Peyer's patch (tissue), 4 donors: ENCODE measurements at places on chromosomes 6 and 20. TPM values are rescaled to one million over a fixed set of nuclear protein-coding genes. Genes with fewer than 3 reads are reported as not detected.

- no peak for DNase-seq
Measured at GRCh38 chr6:98333273-98333672, 501.1 kb upstream of the POU3F2 start.

- DNase-seq = no peak
Measured at GRCh38 chr6:33719326-33719987, 8.0 kb upstream of the UQCC2 start.

- DNase-seq = peak; percentile 25
Measured at GRCh38 chr6:39865011-39865888, 69.0 kb downstream of the MOCS1 start.

DNA sequence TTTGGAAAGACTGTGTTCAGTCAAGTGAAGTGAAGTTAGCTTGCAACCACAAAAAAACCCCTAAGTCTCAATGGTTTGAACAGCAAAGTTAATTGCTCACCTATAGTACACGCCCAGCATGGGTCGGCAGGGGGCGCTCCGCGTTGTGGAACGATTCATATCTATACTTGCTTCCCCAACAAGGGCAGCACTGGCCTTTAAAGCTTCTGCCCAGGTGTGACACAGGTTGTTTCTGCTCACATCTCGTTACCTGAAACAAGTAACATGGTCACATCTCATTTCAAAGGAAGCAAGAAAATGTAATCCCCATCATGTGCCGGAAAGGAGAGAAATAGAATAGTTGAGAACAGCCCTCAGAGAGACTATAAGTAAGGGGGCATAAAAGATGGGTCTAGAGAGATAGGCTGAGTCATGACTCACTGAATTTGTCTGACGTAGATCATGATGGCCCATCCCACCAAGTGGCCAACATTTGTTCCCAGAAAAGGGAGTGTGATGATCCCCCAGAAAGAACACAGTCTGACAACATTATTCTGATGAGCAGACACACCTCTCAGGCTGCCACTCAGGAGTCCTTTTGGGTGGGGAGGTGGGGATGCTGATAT, 29.0 kb downstream of the HNF4A start:
- peak; percentile 86 for DNase-seq

DNA sequence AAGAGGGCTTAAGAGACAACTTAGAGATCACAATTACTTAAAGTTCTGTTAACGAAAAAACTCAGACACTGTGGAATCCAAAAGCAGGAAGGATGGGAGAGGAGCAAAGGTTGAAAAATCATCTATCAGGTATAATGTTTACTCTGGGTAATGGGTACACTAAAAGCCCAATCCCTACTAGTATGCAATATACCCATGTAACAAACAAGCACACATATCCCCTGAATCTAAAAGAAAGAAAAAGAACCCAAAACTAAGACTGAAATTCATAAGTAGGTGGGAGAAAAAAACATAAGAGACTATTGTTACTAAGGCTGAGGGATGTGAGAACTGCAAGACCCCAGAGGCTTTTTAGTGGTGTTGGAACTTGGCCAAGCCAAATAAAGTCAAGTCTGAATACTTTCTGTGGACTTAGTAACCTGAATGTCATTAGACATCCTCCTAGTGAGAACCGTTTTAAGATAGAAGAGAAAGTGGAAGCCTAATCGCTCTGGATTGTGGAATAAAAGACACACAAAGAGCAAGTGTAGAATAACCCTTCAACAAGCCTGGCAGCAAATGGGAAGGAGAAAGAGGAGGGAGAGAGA, 189.4 kb upstream of the RNF217 start:
- no peak for DNase-seq

DNA sequence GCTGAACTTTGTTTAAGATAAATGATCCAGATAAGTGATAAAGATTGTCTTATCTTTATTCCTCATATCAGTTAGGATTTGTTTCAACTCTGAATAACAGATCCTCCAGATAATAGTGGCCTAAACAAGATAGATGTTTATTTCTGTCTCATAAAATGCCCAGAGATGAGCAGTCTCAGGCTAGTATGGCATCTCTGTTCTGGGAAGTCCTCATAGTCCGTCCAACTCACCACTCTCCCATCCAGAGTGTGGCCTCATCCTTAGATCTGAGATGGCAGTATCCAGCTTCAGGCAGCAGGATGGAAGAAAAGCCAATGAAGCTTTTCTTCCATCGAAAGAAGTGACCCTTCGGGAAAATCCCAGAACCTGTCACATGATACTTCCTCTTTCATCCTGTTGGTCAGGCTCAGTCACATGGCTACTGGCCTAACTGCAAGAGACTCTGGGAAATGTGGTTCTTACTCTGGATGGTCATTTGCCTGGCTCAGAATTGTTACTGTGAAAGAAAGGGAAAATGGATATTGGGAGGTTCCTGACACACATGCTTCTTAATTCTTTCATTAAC, 29.4 kb upstream of the TAGAP start:
- DNase-seq = no peak

DNA sequence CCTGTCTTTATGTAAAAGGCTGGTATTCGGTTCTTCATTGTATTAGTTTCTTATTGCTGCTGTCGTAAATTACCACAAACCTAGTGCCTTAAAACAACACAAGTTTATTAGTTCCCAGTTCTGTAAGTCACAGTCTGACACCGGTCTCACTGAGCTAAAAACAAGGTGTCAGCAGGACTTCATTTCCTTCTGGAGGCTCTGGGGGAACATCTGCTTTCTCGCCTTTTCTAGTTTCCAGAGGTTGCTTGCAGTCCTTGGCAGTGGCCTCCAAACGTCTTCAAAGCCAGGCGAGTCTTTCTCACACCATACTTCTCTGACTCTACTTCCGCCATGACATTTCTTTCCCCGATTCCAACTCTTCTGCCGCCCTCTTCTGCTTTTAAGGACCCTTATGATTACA, 43.0 kb upstream of the ZFAND3 start:
- no peak for DNase-seq

GRCh38 chr6:14784596-14785492, 461.0 kb upstream of the JARID2 start:
- no peak for DNase-seq

GRCh38 chr6:168273441-168274036, 46.0 kb downstream of the DACT2 start:
- no peak for DNase-seq

GRCh38 chr6:149134511-149134933, 183.0 kb upstream of the TAB2 start:
- DNase-seq = no peak

- DNase-seq = no peak
Measured at GRCh38 chr6:165484178-165484889, 174.9 kb upstream of the C6orf118 start.

DNA sequence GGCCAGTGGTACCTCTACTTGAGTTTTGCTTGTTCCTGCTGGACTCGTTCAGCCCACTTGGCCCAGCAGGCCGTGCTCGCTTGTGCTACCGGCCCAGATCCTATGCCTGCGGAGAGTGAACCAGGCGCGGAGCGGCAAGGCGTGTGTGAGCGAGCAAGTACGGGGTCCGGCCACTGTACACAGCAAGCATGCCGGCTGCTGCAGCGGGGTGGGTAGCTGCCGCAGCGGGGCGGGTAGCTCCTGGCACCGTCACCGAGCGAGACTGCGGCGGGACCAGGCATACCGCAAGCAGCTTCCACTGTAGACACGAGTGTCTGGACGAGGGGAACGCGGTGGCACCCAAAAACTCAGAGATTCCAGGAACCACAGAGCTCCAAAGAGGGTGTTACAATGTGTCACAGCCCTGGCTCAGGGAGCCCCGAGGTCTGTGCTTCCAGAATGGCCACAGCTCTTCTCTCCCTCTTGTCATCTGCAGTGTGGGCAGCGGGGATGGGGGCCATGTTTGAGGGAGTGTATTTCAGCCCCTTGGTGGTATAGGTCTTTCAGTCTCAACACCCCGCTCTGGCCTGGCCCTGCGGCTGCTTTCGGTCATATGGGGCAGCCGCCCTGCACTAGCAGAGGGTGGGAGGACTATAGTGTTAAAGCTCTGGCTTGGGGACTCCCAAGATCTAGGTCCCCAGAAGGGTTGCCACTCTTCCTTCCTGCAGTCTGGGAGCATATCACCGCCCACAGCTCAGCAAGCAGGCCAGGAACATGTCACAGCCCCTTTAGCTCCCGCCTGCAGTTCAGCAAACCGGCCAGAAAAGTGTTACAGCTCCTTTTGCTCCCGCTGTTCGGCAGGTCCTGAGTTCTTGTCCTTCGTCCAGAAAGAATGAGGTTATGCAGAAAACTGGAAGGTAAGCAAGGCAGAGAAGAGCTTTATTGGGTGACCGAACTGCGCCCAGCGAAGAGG, 6.1 kb upstream of the RWDD1 start:
- peak; percentile 47 for DNase-seq

GRCh38 chr20:20017844-20018185, 653 bp downstream of the NAA20 start:
- DNase-seq = no peak

- no peak for DNase-seq
Measured at GRCh38 chr6:21325201-21325856, 268.2 kb upstream of the SOX4 start.

DNA sequence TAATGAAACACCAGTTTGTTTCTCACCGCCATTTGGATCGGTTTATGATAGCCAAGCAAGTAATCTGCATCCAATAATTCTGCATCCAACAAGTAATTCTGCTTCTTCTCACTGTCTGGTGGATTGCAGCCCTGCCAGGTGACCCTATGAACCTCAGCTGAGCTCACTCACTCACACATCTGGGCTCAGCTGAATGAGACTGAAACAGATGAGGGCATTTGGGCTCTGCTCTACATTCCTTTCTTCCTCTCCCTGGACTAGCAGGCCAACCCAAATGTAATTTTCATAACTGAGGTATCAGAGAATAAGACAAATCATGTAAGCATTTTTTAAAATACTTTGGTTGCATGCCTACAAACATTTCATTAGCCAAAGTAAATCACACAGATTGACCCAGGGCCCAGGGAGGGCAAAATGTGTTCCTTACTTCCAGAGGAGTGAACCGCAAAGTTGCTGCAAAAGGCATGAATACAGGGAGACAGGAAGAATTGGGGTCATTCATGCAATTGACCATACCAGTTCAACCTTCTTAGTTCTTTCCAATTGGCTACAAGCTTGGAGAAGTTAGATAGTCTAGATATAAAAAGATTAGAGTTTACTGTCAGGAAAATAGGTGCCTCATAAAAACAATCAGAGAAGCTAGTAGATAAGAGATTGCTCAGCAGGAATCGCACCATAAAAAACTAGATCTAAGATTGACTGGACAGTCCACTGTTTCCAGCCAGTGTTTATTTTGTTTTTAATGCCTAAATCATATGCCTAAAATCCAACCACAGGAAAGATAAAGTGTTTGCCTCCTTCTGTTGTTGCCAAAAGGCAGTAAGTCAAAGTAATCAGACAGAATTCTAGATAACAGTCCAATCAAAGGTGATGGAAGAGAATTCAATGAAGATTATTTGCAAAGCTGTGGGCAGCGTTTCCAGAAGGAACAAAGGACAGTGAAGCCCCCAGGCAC, 43.7 kb downstream of the CBLN4 start:
- no peak for DNase-seq

DNA sequence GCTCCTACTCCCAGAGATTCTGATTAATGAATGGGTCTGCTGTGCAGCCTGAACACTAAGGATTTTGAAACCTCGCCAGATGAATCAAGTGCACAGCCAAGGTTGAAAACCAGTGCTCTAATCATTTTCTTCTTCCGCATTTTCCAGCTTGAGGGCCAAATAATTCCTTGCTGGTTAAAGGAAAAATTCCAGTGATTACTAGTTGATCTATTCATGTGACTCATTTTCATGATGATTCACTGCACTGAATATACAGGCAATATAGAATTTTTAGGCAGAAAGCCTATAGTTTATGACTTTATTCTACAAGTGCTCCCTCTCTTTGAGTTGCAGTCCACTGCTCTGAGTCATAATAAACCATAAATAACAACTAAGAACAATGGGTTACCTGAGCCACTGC, 80.6 kb upstream of the PROKR2 start:
- DNase-seq = no peak

DNA sequence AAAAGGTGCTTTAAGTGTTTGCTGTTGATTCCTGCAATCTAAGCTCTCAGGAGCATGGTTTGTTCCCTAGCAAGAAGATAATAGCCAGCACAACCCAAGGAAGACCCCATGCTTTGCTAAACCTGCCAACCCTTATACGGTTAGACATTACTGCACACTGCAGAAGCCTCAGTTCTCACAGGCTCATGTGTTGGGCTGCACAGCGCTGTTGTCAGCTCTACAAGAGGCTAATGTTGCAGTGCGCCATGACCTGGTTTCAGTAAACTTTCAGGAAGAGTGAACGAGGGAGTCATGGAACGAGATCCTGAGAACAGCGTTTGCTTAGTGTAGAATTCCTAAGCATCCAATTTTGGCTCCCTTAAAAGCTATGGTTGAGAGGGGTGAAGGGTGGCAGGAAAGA, 218.5 kb downstream of the ARHGAP18 start:
- no peak for DNase-seq

GRCh38 chr20:46176739-46177378, 58.7 kb downstream of the CD40 start:
- no peak for DNase-seq

GRCh38 chr6:42460883-42461282, 9.2 kb upstream of the TRERF1 start:
- DNase-seq = no peak

DNA sequence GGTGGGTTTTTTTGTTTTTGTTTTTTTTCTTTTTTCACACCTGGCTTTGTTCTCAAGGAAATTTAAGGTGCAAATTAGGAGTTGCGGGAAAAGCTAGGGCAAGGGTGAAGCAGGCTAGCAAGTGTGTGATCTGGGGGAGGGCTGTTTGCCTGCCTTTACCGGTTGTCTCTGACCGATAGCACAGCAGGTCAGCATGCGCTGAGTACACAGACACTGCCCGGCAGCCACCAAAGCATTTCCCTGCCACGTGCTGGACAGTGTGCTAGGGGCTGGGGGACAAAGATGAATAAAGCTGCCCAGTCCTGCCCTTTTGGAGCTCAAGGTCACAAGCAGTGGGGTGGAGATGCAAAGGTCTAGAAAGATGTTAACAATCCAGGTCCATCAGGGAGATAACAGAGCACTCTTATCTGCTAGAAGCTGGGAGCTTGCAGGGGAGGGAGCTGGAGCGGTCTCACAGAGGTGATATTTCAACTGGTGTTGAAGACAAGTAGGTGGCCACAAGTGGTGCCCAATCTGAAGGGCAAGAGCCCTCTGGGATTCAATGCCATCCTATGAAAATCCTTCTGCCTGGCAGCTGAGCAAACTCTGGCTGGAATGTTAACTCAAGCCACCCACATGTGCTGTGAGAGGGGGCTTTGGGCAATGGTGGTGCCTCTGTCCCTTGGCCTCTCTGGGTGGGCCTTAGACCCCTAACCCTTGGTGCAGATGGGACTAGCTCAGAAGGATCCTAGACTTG, 24.5 kb downstream of the TTBK1 start:
- DNase-seq = no peak

GRCh38 chr6:53845280-53846195, 50.7 kb downstream of the LRRC1 start:
- no peak for DNase-seq

Gene SMLR1
- not detected for total RNA-seq

Gene HMGA1
- total RNA-seq = 82.4 TPM

Gene ACSS1
- total RNA-seq = 145 TPM

Gene PTCRA
- not detected for total RNA-seq

Gene ETV7
- 8.4 TPM for total RNA-seq

Gene GLP1R
- total RNA-seq = 0.67 TPM

Gene SYTL3
- 4.8 TPM for total RNA-seq

Gene B3GAT2
- total RNA-seq = not detected

Gene ULBP3
- total RNA-seq = not detected
